ENCODE measurements at places on chromosomes 2 and 18. TPM values are rescaled to one million over a fixed set of nuclear protein-coding genes. Genes with fewer than 3 reads are reported as not detected.

PFN4 gene
- total RNA-seq: 1.6 TPM

AGBL5 gene
- 32.6 TPM for total RNA-seq

SERPINB10 gene
- total RNA-seq: not detected

CFAP221 gene
- not detected for total RNA-seq

SCN7A gene
- not detected for total RNA-seq

TTN gene
- under 0.01 TPM for total RNA-seq

HMSD gene
- total RNA-seq: not detected

WIPF1 gene
- 23.9 TPM for total RNA-seq

DPYSL5 gene
- total RNA-seq: 3.7 TPM

NETO1 gene
- total RNA-seq: not detected

STPG4 gene
- total RNA-seq: not detected

IL1R1 gene
- total RNA-seq: 32.8 TPM

CYP27C1 gene
- total RNA-seq: 2.7 TPM

PLA2R1 gene
- 2.4 TPM for total RNA-seq
